CD4-positive, alpha-beta T cell treated with Interleukin-6 at 100 ng/mL for 8 hours (primary cell): ENCODE measurements at places on chromosomes 16 and 17.

- DNase-seq: peak; percentile 65
Measured at GRCh38 chr17:77319211-77320043, 178.7 kb downstream of the SEC14L1 start.

DNA sequence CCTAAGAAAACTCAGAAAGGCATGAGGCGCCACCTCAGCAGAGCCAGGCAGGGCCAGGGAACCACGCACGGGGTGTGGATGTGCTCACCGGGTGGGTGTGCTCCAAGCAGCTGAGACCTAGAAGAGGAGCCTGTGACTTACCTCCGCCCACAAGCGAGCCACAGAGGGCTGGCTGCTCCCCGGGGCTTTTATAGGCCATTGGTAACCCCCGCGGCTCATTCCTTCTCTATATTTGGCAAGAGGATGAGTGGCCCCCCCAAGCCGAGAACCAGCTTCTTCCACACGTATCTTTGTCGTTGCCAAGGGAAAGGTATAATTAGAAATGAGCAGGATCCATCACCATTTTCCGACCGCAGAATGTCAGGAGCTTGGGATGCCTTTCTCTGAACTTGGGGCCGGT, at the start of gene MYH3:
Gene MYH3, minus strand, starts transcription at position 162 of the 400 bp plus-strand sequence. CDS start 2,245 bp downstream, outside the sequence.
- no peak for DNase-seq

GRCh38 chr16:1941162-1942046, 1.6 kb downstream of the MSRB1 start:
- no peak for DNase-seq

- DNase-seq: no peak
Measured at GRCh38 chr17:72338847-72339790, 218.3 kb downstream of the SOX9 start.

- peak; percentile 36 for DNase-seq
Measured at GRCh38 chr17:81509207-81509971, 3.2 kb downstream of the ACTG1 start.

DNA sequence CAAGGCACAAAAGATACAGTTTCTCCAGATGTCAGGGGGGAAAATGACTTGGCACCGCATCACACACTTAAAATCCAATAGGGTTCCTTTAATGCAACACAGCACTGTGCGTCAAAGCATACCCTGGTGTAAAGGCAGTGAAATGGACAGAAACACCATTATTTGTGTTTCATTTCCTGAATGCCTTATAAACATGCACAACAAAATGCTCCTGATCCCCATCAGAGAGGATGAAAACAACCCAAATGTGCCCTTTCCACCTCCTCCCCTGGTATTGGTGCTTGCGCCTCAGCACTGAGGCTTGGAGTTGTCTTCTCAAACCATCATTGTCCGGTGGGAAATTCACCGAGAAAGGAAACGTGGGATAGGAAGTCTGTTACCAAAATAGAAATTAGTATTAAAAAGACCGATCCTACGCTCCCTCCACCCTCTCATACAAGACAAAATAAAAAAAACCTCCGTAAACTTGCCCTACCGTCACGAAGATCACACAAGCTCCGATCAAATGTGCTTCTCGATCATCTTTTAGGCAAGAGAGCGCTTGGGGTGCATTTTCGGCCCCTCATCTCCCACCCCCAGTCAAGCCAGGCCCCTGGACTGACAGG, 722 bp downstream of the CDC27 start:
- no peak for DNase-seq

DNA sequence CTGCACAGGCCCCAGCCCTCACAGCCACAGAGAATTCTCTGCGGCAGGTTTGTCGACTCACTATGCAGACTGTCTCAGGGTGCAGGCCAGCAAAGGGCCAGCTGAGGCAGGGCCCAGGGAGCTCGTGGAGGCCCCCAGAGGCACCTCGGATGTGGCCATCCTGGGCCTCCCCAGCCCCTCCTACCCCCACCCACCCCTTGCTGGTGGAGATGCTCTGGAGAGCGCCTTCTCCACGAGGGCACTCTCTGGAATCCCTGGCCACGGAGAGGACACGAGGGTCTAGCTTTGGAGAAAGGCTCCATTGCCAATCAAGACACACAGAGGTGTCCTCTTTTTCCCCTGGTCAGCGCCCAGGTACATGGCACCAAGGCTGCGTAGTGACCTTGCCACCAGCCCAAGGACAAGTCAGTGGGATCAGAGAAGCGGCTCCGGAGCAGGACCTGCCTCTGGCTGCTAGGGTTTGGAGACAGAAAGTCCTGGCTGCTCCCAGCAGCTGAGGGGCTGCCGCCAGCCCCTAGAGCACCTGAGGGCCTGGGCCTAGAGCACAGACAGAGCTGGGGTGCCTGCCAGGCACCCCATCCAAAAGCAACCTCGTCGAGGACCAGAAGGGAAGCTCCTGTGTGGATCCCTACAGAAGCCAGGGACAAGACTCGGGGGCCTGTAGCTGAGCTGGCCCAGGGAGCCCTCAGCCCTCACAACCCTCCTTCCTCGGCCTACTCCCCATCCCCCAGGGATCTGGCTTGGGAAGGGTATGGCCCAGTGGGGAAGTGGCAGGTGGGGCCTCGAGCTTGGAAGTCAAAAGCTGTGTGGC, 18.7 kb downstream of the ARL2BP start:
- DNase-seq: no peak

- DNase-seq: peak; percentile 17
Measured at GRCh38 chr17:45784741-45785479, 790 bp downstream of the CRHR1 start.

GRCh38 chr16:23877107-23878070, 41.6 kb downstream of the PRKCB start:
- DNase-seq: no peak

DNA sequence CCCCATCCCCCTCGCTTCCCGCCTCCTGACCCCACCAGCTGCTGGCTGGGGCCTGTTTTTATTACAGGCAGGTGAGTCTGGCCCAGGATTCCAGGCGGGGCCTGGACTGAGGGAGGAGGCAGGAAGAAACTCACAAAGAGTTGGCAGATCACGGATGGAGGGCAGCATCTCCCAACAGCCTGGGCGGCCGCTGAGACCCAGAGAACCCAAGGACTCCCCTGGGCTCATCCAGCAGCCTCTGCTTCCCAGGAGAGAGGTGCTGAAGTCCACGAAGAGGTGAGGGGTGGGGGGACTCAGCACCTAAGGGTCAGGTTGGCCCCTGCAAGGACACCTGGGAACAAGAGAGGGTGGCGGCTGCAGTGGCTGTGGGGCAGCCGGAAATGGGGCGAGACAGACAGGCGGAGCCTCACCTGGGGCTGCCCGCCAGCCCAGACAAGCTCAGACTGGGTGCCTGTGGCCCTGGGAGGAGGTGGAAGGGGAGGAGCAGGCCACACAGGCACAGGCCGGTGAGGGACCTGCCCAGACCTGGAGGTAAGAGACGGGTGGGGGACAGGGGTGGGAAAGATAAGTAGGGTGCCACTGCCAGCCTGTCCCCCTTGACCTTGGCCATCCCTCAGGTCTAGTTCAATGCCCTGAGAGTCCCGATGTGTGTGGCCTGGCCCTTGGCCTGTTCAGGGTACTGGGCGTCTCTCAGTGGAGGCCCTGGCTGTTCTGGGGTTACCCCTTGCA, 8.7 kb upstream of the ADGRG1 start:
- DNase-seq: no peak

GRCh38 chr17:49365667-49366066, 3.6 kb upstream of the ZNF652 start:
- DNase-seq: peak; percentile 45

DNA sequence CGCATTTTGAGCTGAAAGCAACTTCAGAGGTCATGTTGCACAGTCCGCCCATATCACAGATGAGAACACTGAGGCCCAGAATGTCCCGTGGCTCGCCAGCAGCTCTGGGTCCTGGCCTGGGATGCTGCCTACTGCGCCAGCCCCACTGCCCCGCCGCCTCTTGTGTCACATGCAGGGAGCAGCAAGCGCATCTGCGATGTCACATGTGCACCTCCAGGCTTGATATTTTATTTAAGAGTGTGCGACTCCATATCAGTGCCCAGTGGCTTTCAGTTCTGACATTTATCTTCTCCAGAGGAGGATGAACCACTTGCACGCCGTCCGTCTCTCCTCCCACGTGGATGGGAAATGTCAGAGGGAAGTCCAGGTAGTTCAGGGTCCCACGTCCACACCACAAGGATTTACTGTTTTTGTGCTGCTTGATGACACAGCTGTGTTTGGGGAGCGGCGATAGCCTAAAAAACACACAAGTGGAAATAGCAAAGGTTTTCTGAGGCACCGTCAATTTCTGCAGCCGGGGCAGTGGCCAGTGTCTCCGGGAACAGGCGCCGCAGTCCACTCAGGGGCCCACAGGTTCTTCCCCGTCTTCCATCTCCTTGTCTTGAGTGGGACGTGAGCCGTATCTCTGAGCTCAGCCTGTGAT, 7.0 kb upstream of the RBFOX3 start:
- no peak for DNase-seq

DNA sequence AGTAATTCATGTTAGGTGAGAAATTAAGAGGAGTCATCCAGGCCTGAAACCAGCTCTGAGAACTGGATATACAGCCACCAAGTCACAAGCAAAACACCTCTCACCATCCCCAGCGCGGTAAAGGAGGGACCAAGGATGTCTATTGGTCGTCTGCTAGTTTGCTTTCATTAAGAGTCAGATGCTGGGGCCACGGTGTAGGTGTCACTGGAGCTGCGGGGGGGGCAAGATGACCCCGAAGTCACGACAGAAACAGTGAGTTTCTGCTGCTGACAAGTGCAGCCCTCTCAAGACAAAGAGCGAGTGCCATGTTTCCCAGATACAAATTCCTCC, 790 bp downstream of the NCBP3 start:
- no peak for DNase-seq

DNA sequence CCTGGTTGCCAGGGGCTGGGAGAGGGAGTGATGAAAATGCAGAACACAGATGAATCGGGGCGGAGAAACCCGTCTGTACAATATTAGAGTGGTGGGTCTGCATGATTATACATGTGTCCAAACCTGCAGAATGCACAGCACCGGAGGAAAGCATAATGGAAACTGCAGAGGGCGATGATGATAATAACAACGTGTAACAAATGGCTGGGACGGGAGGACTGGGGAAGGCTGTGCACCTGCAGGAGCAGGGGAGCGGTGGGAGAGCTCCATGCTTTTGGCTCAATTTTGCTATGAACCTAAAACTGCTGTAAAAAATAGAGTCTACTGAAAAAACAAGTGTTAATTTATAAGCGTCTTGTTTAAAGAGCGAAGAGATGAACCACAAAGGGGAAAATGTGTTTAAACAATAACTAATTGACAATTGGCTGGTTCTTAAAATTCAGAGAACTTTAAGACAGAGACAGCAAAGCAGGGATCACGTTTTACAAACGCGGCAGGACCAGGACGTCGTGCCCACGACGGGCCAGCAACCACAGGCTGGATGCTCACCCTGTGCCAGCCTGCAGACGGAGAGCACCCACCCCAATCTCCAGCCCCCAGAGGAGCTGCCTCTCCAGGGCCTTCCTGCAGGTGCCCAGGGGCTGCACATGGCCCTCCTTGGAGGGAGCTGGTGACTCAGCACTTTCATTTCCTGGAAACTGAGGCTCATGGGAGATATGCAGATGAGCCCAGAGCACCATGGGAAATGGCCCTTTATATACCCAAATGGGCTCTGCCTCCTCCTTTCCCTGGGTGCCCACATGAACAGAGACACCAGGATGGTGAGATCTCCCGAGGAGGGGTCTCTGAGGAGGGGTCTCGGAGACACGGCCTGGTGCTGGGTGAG, at the start of gene TEX19:
Gene TEX19, plus strand, starts transcription at position 783 of the 886 bp plus-strand sequence. CDS start 2,904 bp downstream, outside the sequence.
- no peak for DNase-seq

- no peak for DNase-seq
Measured at GRCh38 chr17:76379646-76380376, 4.6 kb upstream of the SPHK1 start.

- DNase-seq: peak; percentile 43
Measured at GRCh38 chr16:1812732-1813163, 13.9 kb downstream of the HAGH start.

DNA sequence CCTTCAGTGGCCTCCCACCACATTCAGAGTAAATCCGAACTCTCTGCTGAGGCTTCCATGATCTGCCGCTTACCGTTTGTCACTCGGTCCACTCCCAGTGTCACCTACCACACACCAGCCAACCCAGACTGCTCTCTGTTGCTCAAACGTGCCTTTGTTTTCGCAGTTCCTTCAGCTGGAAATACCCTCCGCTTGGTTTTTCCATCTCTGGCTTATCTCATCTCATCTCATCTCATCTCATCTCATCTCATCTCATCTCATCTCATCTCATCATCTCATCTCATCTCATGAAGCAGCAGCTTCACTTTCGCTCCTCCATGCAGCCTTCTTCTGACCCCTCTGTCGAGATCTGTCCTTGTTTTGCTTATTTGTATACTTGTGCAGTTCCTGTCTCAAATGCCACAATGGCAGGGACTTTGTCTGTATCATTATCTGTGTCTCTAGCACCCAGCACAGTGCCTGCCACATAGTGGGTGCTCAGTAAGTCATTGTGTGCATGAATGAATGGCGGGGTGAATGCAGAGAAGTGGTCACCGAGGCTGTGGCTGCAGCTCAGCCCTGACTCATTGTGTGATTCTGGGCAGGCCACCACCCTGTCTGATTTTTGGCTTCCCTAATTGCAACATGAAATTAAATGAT, 3.8 kb upstream of the SNX20 start:
- DNase-seq: peak; percentile 31

DNA sequence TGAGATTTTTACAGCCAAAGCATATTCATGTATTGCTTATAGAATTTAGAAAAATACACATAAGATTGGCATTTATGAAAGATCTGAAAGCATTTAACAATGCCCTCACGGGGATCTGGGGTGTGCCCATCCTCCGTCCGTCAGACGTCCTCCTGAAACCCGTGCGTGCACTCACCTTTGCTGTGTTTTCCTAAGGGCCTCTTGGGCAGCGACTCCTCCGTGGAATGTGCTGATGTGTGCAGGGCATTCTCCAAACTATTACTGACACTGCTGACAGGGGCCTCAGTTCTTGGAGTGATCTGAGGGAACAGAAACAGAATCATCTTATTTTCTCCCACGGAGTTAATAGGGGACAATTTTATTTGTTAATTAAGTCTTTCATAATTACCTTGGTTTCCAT, 33.0 kb downstream of the ZCCHC14 start:
- DNase-seq: no peak

GRCh38 chr16:29962344-29962994, 590 bp downstream of the TMEM219 start:
- DNase-seq: no peak

DNA sequence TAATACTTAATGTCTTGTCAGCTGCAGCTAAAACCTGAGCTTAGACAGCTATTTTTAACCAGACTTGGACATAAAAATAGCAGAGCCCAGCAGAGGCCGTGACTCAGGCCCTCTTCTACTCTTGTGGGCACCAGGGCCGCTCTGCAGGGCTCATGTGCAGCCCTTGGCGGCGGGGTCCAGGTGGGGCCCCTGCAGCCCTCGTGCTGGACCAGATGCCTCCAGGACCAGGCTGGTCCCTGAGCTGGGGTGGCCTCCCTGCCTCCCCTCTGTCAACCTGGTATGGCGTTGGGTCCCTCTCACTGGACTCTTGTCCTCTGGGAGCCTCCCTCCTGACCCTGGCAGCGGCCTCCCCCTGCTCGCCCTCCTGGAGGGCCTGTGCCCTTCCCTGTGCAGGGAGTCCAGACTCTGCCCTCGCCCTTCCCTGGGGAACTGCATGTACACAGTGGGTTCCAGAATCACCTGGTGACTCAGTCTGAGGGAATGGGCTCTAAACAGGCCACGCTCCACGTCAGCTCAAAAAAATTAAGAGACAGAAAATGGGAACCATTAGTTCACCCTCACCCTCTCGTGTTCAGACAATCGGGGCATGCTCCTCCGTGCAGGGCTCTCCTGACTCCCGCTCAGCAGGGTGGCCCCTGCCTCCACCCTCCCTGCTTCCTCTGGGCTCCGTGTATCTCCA, 9.7 kb downstream of the CDK5R1 start:
- no peak for DNase-seq
